ENCODE measurements at places on chromosomes 1 and 21.

DNA sequence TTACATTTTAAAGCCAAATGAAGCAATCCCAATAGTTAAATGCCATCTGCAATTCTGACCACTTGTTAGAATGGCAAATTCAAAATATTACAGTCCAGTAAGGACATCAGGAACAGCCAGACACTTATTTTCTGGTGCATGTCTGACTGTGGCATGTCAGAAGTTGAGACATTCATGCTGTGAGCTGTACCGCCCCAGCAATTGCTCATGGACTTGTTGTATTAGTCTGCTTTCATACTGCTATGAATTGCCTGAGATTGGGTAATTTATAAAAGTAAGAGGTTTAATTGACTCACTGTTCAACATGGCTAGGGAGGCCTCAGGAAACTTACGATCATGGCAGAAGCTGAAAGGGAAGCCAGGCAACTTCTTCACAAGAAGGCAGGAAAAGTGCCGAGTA, 19.1 kb downstream of the DDAH1 start:
- DNase-seq: no peak

- DNase-seq: no peak
These were observed 719 bp downstream of the SOD1 start for GRCh38 chr21:31660259-31660565.

- peak; percentile 31 for DNase-seq
These were observed 15.6 kb downstream of the TNNT2 start for GRCh38 chr1:201361652-201362504.

- DNase-seq: no peak
These were observed 595.1 kb upstream of the ZP4 start for GRCh38 chr1:238485912-238486209.

DNA sequence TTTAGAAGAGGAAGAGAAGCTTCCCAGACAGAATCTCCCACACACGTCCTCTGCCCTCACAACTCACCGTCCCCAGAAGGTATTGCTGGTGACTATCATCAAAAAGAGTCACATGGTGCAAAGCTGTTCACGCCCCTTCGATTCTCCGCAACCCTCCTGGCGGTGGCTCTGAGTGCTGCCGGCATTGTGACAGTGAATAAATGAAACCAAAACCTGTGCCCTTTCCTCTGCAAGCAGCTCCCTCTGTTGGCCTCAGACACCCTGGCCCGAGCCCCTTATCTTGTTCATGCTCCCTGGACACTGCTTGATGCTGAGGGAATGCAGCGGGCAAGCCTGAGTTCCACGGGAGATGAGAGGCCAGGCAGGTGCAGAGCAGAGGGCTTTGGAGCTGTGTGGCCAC, 510.3 kb downstream of the NPHP4 start:
- DNase-seq: no peak

DNA sequence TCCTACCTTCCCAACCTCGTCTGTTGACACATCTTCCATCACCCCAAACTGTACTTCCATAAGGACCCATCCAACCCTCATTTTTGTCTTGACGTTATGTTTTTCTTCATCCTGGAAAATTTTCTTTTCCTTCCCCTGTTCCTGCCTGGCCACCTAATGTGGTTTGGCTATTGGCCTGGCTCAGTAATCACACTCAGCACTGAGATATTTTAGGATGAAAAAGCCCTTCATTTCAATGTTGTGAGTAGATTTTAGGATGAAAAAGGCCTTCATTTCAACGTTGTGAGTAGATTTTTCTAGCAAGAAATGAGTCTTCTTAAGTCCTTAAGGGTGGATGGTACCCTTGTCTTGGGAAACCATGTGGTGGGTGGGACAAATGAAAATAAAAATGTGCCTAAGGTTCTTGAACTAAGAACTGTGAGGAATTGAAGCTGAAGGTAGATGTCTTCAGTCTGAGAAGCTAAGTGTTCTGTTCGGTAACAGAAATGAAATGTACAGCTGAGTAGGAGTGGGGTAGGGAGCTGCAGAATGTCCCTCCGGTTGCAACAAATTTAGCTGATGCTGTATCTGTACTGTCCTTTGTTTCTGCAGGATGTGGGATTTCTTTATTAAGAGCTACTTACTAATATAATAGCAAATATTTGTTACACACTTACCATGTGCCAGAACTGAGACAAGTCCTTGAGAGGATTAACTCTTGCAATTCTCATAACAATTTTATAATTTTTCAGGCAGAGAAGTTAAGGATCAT, 36.1 kb downstream of the DNTTIP2 start:
- DNase-seq: no peak

- DNase-seq: no peak
These were observed 459 bp downstream of the SERBP1 start for GRCh38 chr1:67429528-67430357.

DNA sequence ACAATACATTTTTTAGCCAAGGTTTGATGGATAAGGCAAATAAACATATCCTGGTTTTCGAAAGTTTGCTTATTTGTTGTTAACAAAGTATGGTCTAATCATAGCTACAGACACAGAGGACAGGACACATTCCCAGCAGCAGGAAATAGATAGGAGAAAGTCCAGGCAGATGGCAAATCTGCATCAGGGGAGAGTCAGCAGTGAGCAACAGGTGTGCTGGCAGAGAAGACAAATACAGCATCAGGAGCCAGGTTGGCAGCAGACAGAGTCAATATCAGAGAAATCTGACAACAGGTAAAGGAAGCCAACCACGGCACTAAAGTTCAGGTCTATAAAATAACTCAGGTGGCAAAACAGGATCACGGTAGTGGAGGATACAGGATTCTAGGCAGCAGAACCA, 210.7 kb upstream of the PTBP2 start:
- DNase-seq: peak; percentile 75

GRCh38 chr1:48978413-48978812, 201.7 kb upstream of the BEND5 start:
- no peak for DNase-seq

DNA sequence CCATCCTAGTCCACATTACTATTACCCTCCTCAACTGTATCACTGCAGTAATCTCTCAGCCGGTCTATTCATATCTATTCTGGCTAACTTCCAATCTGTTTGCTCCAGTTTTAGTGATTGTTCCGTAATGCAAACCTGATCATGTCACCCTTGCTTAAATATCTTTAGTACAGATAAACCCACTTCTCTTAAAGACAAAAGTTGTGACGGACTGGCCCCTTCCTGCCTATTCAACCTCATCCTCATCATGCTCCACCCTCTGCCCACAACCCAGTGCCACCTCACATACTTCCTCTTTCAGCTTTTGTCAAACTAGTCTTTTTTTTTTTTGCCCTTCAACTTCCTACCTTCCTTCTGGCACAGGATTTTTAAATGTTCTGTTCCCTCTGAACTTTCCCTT, 2.8 kb upstream of the C1orf162 start:
- DNase-seq: no peak

GRCh38 chr21:40800126-40800525, 46.8 kb downstream of the DSCAM start:
- DNase-seq: no peak

DNA sequence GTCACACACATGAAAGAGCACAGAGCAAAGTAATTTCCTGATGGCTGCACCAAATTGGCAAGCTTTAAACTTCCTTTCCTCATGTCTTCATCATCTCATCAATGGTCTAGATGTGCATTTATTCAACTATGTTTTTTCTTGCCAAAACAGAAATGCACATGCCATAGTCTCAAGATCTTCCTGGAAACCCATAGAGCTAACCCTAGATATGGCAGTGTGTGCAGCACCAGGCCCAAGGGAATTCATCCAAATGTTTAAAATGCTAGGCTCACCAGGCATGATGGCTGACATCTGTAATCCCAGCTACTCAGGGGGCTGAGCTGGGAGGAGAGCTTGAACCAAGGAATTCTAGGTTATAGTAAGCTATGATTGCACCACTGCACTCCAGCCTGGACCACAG, 31.2 kb upstream of the PALMD start:
- no peak for DNase-seq

GRCh38 chr1:22806584-22806983, 95.9 kb downstream of the EPHB2 start:
- no peak for DNase-seq

DNA sequence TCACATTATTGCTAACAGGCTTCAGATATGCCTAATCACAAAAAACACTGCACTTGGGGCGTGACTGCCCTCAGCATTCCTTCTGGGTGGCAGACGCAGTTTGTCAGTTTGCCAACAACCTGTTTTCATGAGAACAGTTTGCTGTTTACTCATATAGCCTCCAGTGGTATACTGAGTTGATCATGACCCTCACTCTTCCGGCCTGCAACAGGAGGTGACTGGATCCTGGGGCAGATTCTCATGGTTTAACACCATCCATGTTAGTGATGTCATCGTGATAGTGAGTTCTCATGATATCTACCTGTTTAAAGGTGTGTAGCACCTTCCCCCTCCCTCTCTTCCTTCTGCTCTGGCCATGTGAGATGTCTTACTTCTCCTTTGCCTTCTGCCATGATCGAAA, 555.2 kb downstream of the PLPP3 start:
- no peak for DNase-seq

GRCh38 chr1:224632921-224633321, 16.8 kb downstream of the CNIH3 start:
- DNase-seq: no peak

DNA sequence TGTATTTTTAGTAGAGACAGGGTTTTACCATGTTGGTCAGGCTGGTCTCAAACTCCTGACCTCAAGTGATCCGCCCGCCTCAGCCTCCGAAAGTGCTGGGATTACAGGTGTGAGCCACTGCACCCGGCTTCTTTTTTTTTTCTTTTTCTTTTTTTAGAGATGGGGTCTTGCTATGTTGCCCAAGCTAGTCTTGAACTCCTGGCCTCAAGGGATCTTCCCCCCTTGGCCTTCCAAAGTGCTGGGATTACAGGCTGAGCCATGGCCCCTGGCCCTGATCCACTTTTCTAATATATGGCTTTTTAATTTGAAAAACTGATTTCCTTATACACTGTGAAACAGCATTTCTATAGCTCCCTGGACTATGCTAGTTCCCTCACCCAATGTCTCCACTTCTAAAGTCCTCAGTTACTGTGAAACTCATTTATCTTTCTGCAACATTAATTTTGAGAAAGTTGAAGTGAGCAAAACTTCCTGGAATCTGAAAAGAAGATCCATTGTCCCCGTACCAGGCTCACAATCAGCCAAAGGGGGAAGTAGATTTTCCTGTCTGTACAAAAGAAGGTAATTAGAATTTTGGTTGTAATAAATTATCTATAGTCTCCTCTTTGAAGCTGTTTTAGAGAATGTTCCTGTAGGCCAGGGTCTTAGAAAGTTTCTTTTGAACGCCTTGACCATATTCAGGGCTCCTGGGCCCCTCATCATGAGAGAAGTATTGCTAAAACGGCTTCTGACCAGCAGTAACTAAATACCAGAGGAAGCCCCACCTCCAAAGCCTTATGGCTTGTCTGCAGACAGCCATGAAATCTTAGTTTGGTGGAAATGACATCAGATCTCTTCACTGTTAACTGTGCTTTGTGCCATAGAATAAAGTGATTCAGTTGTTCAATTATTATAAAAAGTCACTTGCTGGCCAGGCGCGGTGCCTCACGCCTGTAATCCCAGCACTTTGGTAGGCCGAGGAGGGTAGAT, 34.9 kb downstream of the DEGS1 start:
- no peak for DNase-seq

- no peak for DNase-seq
These were observed 11.5 kb upstream of the S100A2 start for GRCh38 chr1:153577138-153577537.

DNA sequence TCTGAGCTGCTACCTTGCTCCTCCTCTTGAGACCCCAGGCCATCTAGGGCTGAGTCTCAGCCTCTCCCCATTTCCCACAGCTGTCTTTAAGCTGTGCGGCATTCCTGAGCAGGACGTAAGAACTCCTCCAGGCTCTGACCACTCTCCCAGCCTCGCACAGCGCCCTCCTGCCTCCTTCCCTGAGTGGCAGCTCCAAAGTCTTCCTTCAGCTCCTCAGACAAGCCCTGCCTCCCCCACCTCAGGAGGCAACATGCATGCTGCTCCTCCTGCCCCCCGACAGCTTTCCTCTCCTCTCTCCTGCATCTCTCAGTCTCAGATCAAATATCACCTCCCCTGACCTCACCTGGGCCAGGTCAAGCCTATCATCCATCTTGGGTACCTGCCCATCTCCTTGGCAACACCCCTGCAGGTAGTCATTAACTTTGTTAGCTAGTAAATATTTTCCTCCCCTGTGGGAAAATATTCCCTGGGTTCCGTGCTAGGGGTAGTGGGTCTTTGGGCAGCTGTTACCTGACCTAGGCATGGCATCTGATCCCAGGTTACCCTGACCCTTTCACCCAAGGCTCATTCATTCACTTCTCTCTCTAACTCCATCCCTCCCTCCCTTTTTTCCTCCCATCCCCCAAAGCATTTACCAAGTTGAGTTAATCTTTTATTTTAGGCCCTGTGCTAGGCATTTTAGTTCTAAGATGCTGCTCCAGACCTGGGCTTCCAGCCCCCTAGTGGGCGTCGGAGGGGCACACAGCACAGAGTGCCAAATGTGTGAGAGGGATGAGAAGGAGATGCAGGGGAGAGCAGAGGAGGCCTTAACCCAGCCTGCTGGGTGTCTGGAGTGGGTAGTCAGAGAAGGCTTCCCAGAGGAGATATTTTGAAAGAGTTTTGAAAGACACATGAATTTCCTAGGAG, 419.9 kb downstream of the PTPRU start:
- DNase-seq: no peak

DNA sequence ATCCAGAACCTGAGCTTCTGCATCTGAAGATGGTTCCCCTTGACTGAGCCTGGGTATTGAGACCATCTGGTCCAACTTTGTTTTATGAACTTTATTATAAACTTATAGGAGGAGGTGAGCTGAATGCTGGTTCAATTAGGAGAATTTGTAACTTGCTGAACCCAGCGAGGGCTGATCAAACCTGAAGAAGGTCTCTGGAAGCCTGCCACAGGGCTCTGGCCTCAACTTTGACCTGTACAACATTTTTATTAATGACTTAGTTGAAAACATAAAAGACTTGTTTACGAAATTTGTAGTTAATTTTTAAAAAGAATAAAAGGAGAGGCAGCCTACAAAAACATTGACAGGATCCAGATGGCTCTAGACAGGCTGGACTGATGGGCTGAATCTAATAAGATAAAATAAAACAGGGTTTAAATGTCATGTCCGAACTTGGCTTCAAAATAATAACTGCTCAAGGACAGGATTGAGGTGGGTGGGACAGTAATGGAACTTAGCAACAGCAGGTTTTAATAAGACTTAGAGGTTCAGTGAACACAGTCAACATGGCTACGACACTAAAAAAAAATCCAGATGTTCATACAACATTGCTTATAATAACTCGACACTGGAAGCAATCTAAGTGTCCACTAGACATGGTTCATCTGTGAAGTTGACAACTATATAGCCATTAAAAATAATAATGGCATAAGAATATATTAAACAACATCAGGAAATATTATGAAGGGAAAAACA, 53.4 kb upstream of the GJB5 start:
- DNase-seq: no peak

- DNase-seq: no peak
These were observed 52.4 kb downstream of the UBR4 start for GRCh38 chr1:19157653-19158052.

- DNase-seq: no peak
These were observed 12.6 kb upstream of the POU2F1 start for GRCh38 chr1:167207940-167208623.

- DNase-seq: no peak
These were observed 50.1 kb downstream of the AK4 start for GRCh38 chr1:65198096-65198495.

GRCh38 chr1:164731161-164731876, 172.3 kb downstream of the PBX1 start:
- no peak for DNase-seq

- DNase-seq: no peak
These were observed 215.8 kb downstream of the SIPA1L2 start for GRCh38 chr1:232414100-232414499.

- DNase-seq: peak; percentile 96
These were observed at the start of gene DEDD for GRCh38 chr1:161132410-161133219. Gene DEDD, minus strand, starts transcription at chr1:161132667. Its CDS starts 8,205 bp downstream, at chr1:161124462.

- DNase-seq: no peak
These were observed 17.9 kb downstream of the CLDN14 start for GRCh38 chr21:36461918-36462486.

Data from NCI-H510A treated with DMSO at 0.1 percent for 48 hours (cell line).